GM12891 (cell line): ENCODE measurements at places on chromosomes 1 and 21.

DNA sequence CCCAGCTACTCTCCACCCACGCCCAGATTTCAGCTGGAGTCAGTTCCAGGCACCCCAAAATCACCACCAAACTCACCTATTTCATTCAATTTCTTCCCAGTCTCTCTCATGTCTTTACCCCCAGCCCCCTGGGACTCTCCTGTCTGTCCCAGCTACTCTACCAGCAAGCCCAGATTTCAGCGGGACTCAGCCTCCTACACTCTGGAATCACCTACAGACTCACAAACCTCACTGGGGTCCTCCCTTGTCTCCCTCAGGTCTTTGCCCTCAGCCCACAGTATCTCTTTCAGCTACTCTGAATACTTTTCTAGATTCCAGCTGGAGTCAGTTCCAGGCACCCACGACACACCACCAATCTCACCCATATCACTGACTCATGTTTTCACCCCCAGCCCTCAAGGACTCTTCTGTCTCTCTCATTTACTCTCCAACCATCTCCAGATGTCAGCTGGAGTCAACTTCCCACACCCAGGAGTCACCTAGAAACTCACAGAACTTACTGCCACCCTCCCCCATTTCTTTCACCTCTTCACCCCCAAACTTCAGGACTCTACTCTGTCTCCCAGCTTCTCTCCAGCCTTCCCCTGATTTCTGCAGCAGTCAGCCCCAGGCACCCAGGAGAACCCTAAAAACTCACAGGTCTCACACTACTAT lies 1529.3 kb upstream of the TPTE start:
- DNase-seq: no peak

DNA sequence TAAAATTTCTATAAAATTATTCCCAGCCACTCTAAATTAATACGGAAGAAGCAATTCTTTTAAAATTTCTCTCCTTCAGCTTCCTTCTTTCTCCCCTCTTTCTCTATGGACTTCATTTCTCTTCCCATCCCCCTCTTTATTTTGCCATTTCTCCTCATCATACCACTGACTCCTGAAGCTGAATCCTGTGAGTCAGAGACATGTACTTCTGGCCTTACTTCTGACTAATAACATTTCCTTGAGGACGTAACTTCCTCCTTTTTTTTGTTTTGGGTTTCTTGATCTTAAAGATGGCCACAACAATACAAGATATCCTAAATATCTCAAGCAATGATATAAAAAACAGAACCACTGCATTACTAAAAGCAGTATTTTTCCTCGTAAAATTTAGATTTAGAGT lies 63.6 kb upstream of the DENND1B start:
- DNase-seq: peak; percentile 2

- DNase-seq: no peak
These were observed 243.6 kb downstream of the TM2D1 start for GRCh38 chr1:61481315-61481715.

- peak; percentile 37 for DNase-seq
These were observed 25.3 kb upstream of the OVAAL start for GRCh38 chr1:180533266-180533987.

- no peak for DNase-seq
These were observed 37.3 kb upstream of the LBR start for GRCh38 chr1:225464851-225465792.

DNA sequence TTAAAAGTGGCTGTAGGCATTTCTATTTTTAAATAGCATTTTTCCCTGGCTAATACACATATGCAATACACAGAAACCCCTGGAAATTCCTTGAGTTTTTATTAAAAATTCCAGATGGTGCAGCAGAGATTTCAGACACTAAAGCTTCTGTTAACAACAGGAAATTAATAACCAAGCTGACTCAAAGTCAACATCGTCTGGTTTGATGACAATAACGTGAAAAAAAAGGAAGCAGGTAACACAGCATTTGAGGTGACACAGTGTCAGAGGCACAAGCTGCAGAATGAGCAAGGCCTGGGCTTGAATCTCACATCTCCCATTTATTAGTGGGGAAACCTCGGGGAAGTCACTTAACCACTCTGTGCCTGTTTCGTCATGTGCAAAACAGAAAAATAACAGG lies 64.6 kb upstream of the GJB5 start:
- DNase-seq: no peak

DNA sequence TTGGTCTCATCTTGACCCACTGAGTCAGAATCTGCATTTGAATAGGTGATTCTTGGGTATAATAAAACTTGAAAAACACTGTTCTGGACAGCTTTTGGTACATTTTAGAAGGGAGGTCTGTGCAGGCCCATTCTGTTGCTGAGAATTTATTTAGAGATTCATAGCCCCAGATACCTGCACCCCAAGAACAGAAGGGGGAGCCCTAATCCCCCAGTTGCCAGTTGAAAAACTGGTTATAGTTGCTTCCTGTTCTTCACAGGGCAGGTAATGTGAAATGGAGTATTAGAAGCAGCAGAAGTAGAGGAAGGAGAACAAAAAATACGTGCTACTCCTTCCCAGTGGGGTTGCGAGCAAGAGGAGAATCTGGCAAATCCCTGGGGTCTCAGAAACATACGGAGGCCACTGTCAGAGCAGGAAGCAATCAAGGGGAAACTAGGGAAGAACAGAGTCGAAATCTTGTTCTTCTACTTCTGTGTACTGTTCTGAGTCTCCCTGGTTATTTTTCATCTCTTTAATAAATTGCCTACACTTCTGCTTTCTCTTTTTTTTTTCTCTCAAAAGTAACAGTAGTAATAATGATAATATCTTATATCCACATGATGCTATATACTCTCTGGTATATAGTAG lies 4.6 kb upstream of the CLCA2 start:
- DNase-seq: peak; percentile 52

- no peak for DNase-seq
These were observed 1.9 kb upstream of the TEKT2 start for GRCh38 chr1:36081926-36082485.

DNA sequence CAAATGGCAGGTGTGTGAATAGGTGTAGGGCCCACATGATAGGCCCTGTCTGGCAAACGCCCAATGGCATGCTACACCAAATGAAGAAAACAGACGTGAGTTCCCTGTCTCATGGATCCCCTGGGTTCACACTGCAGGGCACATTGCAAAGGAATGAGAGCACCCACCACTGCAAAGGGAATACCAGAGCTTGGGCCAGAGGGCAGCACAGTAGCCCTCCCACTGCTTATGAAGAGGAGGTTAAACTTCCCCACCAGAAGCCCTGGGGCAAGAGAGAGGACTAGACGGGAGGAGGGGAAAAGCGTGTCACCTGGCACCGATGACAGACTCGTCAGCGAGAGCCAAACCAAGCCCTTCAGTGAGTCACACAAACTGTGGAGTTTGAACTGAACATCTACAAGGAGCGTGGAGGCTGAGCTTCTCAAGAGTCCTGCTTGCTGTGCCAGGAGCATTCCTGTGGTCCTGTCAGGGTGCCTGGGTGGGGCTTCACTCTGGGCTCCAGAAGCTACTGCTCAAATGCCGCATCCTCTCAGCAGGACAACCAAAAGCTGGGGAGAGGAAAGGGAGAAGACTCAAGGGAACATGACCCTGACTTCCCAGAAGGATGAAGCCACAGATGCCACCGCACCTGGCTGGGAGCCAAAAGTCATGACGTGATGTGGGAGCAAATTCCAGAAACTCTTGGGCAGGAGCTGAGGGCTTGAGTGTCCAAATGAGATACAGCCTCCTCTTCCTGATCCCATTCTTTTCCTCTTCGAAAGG lies 61.1 kb downstream of the TOMM20 start:
- no peak for DNase-seq

DNA sequence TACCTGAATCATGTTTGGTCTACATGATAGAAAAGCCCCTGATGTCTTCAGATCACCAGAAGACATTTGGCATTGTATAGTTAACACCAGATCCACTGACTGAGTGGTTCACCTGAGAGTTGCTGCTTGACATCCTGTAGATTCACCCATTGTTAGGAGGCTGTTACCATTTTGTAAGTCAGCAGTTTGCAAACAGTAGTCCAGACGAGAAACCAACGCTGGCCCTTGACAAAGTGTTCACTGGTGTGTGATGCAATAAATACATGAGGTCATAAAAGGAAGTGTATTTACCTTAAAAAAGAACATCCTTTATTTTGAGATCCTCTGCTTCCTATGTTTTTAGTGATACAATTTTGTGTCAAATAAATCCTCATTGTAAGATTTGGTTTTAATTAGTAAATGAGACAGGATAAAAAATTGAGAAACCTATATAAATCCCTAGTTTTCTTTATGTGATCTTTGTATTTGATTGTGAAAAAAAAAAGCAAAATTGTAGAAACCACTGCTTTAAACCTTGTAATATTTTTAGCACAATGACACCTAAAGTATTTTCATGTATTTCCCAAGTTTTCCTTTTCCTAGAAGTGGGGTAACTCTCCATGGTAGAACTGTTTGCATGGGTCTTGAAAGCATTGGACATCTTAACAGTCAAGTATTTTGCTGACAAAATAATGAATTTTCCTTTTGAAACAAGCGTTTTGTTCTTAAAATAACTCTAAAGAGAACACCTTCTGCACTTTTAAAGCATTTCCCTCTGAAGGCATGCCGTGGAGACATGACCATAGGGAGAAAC lies 204.3 kb downstream of the FGGY start:
- DNase-seq: no peak

DNA sequence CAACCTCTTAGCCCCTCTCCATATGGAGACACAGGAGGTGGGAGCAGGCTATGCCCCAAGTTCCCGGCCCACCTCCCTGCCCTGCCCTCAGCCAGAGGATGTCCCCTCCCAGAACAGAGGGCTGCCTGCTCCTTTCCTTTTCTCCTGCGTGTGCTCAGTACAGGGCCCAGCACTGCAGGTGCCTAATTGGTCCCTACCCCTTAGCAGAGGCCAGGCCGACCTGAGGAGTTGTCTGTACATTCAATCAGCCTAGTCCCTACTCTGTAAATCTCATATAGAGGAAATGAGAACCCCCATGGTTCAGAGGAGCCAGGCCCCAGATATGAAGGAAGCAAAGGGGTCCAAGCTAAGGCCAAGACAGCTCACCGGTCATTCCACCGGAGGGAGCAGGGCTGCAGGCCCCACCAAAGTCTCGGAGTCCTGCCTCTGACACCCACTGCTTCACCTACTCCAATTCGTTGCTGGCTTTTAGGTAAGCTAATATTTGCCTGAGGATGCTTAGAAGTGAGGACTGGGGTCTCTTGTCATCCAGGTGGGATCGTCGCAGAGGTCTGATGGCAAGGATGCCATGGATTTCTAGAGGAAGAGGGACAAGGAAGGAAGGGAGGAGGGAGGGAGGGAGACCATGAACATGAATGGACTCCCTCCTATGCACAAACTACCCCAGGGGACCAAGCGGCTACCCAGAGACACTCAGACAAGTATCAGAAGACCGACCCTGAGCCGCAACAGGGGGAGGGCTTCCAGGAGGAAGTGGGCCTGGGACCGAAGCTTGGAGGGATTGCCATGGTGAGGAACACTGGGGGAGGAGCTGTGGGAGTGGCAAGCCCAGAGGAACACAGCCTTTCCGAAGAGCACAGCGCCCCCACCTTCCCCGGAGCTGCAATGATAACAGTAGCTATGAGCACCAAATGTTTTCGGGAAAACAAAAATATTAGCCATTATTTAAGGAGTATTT lies 30.4 kb upstream of the FOXO6 start:
- no peak for DNase-seq

DNA sequence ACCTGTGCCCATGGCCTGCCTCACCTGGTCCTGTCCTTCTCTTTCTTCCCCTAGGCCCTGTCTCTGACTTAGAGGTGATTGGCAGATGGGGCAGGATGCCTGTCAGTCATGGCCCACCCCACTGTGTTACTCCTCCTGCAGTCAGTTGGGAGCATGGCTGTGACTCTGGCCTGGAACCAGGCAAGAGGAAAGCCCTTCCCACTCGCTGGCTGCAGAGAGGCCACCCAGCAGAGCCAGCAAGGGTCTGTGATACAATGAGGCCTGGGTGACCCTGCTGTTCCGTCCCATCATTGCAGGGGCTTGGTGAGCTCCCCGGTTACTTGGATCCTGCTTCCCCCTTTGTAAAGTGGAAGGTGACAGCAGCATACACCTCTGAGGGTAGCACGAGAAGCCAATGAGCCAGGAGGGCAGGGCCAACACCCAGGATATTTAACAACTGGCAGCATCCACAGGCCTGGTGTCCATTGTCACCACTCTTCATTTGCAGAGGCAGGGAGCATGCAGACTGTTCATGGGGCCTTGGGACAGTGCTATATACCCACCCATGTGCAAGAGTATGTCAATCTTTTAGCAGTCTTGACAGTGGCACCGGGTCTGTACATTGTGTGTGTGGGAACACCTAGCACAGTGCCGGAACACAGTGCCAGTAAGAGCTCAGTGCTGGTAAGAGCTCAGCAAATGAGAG lies 191.0 kb upstream of the C1orf174 start:
- DNase-seq: no peak

DNA sequence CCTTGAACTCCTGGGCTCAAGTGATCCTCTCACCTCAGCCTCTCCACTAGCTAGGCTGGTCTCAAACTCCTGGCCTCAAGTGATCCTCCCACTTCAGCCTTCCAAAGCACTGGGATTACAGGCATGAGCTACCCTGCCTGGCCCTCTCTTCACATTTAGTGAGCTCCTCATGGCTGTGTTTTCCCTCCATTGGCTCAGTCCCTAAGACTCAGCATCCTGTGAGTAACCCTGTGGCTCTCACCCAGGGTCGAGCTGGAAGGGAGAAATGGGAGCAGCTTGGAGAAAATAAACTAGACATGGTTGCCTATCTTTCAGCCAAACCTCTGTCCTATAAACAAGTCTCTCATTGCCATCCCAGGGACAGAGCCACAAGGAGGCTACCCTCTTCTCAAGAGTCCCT lies 17.5 kb downstream of the NCF2 start:
- no peak for DNase-seq

DNA sequence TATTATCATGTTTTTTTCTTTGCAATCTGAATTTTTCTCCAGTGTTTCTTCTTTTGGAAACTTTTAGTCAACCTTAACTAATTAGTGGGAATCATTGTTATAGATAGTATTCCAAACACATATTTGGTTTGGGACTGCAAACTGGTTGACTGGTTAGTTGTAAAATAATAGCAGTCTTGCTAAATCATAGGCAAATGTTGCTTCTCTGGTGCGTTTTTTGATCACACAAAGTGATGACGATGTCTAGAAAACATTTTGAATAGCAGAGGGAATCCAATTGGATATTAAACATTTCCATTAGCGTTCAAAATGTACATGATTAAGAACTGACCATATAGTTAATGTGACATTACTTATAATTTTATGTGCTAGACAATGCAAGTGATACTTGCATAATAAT lies 4.5 kb downstream of the DNAJB4 start:
- no peak for DNase-seq

DNA sequence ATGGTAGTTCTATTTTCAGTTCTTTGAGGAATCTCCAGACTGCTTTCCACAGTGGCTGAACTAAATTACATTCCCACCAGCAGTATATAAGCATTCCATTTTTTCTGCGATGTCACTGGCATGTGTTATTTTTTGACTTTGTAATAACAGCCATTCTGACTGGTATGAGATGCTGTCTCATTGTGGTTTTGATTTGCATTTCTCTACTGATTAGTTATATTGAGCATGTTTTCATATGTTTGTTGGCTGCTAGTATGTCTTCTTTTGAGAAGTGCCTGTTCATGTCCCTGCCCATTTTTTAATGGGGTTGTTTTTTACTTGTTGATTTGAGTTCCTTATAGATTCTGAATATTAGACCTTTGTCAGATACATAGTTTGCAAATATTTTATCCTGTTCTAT lies 87.9 kb downstream of the RPS6KC1 start:
- DNase-seq: no peak

GRCh38 chr1:86757272-86757984 lies 53.1 kb downstream of the SH3GLB1 start:
- no peak for DNase-seq
